Femur (tissue), 1 donor: ENCODE measurements at places on chromosomes 12 and 14.

DNA sequence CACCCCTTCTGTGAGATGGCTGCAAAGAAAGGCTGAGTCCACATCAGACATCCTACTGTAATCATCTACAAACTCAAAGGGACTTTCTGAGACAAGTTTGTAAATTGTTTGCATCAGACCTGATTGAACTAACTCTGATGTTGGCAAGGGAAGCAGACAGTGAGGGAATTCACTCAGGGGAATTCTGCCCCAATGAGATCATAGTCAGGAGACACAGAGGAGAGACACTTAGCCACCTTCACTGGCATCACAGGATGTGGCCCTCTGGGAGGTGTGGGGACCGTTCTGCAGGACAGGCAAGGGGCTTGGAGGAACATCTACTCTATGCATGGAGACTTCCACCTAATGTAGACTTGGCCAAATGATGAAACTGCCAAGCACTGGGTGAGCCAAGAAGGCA lies 70.7 kb upstream of the DDX11 start:
- peak; percentile 15 for DNase-seq

- no peak for DNase-seq
These were observed 493.4 kb upstream of the TMEM132C start for GRCh38 chr12:127773520-127773919.

- no peak for DNase-seq
These were observed 56.4 kb downstream of the TMCC3 start for GRCh38 chr12:94593822-94594442.

- no peak for DNase-seq
These were observed 2.2 kb downstream of the DHRS1 start for GRCh38 chr14:24297190-24297964.

GRCh38 chr12:31325877-31326631 lies at the start of gene SINHCAF:
TSS of gene SINHCAF (minus strand) at chr12:31326150. CDS start at chr12:31298204, 27,946 bp downstream.
- DNase-seq, result peak; percentile 99

DNA sequence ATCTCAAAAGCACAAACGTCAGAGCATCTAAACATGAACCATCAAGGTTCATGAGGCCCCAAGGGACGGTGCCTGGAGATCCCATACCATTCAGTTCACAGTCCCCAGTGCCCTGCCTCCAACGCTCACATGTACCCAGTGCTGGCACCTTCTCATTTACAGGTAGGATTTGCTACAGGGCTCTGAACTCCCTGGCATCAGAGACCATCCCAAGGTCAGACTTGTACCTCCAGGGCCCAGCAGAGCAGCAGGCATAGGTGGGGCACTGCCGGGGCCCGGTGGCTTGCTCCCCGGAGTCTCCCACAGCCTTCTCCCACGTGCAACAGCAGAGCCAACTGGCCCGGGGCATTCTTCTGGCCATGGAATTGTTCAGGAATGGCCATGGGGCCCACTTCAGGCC lies 114.8 kb downstream of the BCL11B start:
- no peak for DNase-seq

- DNase-seq, result no peak
These were observed 1087.4 kb upstream of the FLRT2 start for GRCh38 chr14:84442521-84442920.

- DNase-seq, result no peak
These were observed 208.5 kb upstream of the DIO2 start for GRCh38 chr14:80419769-80420168.

- no peak for DNase-seq
These were observed 10.4 kb upstream of the DCD start for GRCh38 chr12:54658306-54659264.

- DNase-seq, result no peak
These were observed 5.3 kb downstream of the OASL start for GRCh38 chr12:121033625-121034349.

- DNase-seq, result no peak
These were observed 136.4 kb upstream of the LGR5 start for GRCh38 chr12:71303199-71303598.

GRCh38 chr14:39364509-39364908 lies 67.7 kb downstream of the FBXO33 start:
- no peak for DNase-seq
